Stimulated activated CD8-positive, alpha-beta memory T cell treated with anti-CD3 and anti-CD28 coated beads, Interleukin-15, amount 100 ng/mL, for 4 hours (primary cell): ENCODE measurements at places on chromosomes 7 and 10.

- DNase-seq, result no peak
Observed at GRCh38 chr7:14988941-14989340, 86.4 kb upstream of the DGKB start.

DNA sequence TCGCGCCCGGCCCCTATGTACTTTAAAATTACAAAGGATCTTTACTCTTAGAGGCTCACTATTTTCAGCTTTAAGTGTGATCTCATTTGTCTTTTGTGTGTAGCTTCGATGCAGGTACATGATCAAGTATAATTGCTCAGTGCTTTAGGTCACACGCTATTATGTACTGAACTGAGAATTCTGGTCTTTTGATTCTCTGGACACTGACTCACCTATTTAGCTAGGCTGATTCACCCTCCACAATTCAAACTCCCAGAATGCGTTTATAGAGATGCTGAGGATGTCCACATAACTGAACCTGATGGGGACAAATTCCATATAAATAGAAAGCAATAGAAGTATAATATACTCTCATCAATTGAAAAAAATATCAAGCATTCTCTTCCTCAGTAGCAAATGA lies 57.8 kb downstream of the PRKCQ start:
- DNase-seq, result no peak

GRCh38 chr10:26412932-26413331 lies 25.2 kb upstream of the APBB1IP start:
- no peak for DNase-seq

GRCh38 chr7:99379043-99379577 lies 4.6 kb downstream of the ARPC1B start:
- no peak for DNase-seq

DNA sequence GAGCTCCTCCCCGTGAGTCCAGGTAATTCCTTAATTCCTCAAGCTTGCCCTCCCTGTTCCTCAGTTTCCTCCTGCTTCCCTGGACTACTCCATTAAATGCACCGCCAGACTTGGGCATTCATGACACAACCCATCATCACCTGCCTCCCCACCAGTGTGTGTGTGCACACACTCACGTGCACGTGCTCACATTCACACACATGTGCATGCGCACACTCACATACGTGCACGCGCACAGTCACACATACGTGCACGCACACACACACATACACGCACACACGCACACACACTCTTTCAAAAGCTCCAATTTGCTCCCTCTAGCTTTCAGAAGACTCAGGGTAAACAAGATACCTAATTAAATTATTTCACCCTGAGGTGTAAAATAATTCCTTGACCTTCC lies 216.7 kb downstream of the FAM107B start:
- DNase-seq, result no peak

DNA sequence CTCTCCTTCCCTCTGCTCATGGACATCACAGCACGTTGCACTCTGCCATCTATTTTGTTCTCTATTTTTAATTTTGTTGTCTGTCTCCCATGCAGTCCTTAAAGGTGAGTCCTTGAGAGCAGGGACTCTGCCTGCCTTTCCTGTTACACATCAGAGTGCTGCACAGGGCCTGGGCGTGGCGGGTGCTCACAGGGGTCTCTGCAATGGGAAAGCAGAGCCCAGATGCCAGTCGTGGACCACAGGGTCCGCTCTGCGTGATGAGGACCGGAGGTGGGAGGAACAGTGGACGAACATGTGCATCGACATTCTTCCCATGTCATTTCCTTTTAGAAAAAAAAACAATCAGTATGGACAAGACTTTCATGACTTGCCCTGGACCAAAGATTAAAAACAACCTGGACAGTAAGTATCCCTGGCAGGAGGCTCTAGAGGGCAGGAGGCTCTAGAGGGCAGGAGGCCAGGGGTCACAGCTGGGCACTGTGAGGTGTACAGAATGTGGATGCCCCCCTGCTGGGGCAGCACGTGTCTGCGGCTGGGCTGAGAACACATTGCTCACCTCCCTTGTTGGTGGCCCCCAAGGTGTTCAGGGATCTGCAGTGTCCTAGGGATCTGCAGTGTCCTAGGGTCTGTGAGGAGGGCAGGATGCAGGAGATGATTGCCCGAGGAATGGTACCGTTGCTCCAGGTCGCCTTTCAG lies 29.6 kb upstream of the ZNF488 start:
- no peak for DNase-seq

- DNase-seq, result no peak
Observed at GRCh38 chr7:71712653-71713180, 580.8 kb downstream of the GALNT17 start.

GRCh38 chr7:133428326-133428725 lies 175.4 kb downstream of the EXOC4 start:
- DNase-seq, result no peak

DNA sequence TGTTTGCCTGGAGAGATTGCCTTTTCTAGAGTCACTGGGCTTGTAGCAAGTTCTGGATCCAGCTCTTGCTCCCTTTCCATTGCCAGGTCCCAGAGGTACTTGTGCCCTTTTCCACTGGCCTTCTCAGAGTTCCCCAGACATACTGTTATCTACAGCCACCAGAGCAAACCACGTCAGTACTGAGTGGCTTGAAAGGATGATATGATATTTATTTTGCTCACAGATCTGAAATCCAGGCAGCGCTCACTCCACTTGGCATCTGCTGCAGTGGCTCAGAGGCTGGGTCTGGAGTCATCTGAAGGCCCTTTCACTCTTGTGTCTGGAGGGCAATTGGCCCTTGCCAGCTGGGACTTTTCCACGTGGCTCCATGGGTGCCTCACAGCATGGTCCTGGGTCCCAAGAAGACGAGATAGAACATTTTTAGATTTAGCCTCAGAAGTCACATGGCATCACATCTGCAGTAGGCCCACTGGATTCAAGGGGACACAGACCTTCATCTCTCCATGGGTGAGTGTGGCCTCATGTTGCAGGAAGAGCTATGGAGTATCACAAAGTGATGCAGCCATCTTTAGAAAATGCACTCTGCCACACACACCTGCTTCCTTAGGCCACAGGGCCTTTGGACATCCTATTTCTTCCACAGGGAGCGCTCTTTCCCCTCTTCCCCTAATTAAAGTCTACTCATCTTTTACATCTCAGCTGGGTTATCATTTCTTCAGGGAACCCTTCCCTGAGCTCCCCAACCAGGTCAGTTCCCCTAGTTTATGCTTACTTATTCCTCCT lies 22.9 kb upstream of the TCF7L2 start:
- DNase-seq, result no peak

- DNase-seq, result no peak
Observed at GRCh38 chr10:8534096-8534495, 479.6 kb downstream of the GATA3 start.

DNA sequence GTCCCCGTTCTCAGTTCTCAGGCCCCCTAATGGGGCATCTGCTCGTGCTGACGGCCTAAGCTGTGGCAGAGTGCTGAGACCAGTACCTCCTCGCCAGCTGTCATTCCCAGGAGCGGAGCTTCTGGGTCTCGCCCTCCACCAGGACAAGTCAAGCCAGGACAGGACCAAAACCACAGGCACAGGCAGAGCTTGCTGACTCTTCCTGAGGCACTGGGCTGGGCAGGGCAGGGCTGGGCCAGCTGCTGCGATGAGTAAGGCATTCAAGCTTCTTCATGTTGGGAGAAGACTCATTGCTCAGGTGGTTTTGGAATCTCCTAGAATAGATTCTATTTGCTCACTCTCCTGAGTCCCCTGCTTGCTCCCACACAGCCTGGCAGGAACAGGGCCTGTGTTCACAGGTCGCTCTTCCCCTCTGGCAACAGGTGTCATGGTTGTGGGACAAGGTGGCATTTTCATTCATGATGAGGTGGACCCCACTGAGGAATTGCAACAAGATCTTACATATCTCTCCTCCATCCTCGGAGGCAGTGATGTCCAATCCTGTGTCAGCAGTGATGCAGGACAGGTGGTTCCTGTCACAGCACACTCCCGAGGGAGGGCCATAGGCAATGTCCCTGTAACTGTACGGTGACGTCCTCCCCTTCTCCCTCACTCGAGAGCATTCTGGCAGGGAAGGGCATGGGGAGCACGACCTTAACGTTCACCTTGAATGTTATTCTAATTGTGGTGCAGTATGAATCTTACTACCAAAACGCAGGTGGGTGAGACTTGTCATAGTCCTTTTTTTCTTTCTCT lies 17.0 kb upstream of the SH3PXD2A start:
- no peak for DNase-seq

GRCh38 chr7:114364151-114364550 lies 50.5 kb upstream of the FOXP2 start:
- DNase-seq, result no peak

GRCh38 chr7:36923943-36924436 lies 199.7 kb upstream of the AOAH start:
- no peak for DNase-seq

- no peak for DNase-seq
Observed at GRCh38 chr10:116757246-116757645, 14.9 kb upstream of the HSPA12A start.

DNA sequence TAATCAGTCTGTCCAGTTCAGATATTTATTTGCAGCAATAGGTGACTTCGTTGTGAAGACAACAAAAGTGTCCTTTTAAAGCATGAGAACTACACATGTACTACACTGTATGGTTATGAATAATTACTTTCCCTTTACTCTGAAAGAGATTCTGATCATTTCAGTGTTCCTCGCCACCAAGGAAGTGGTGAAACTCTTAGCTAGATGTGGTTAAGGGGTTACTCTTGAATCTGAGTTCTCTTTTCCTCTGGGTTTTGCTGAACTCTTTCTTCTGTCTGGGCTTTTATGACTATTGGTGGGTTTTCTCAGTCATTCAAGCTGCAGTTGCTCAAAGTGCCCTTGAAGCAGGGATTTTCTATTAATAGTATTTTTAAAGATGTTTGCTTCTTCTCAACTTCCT lies 127.9 kb upstream of the SEM1 start:
- no peak for DNase-seq

- DNase-seq, result no peak
Observed at GRCh38 chr10:78254013-78254412, 220.3 kb downstream of the RPS24 start.

GRCh38 chr10:119237722-119238436 lies 30.5 kb downstream of the GRK5 start:
- no peak for DNase-seq

DNA sequence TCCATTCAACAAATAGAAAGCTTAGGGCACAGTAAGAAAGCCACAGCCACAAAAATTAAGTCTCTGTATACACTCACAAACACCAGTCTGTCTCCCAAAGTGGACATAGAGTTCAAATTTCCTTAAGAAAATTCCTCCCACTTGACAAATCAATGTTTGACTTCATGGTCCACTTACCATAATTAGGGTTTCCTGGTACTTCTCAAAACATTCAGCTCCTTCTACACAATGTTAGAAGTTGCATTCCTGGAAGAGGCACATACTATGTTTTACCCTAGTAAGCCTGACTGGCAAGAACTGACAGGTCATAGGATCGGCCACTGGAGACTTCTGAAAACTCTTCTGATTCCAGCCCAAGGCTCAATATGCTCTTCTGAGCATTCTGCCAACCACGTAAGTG lies 70.5 kb downstream of the CPXM2 start:
- DNase-seq, result no peak

DNA sequence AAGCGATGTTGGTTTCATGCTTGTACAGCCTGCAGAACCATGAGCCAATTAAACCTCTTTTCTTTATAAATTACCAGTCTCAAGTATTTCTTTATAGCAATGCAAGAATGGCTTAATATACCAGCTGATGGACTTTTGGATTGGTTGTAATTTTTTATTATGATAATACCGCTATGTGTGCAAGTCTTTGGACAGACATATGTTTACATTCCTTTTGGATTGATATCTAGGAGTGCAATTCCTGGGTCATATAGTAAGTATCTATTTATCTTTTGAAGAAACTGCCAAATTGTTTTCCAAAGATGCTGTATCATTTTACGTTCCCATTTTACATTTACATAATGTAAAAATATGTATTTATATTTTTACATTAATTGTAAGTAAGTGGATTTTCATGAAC lies 81.2 kb upstream of the PIP4K2A start:
- no peak for DNase-seq

DNA sequence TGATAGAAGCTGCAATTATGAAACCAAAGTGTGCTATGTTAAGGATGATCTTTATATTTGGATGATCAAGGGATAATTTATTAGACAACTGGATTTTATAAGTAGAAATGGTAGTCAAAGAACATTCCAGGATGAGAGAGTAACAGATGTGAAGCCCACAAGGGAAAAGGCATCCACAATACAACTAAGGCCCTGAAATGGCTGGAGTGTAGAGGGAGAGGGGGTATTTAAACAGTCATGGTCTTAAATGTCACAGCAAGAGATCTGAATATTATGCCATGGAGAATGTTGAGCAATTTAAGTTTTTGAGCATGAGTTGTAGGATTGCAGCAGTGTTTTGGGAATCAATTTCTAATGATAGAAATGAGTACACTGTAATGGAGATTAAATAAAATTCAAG lies 282.3 kb upstream of the DKK1 start:
- DNase-seq, result no peak

DNA sequence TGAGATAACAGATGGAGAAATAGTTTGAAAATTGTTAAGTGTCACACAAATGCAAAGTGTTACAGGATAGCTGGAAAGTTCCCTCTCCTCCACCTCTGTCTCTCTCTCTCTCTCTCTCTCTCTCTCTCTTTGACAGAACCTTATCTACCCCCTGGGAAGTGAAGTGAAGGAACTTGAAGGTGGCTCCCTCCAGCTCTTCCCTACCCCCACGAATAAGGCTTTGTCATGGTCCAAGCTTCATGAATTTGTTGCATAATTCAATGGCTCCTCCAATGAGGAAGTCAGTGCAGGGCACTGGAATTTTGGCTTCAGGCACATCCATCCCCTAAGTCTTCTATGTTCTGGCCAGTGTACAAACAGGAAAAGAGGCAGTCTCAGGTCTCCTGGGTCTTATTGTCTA lies 66.4 kb downstream of the CDHR3 start:
- no peak for DNase-seq

DNA sequence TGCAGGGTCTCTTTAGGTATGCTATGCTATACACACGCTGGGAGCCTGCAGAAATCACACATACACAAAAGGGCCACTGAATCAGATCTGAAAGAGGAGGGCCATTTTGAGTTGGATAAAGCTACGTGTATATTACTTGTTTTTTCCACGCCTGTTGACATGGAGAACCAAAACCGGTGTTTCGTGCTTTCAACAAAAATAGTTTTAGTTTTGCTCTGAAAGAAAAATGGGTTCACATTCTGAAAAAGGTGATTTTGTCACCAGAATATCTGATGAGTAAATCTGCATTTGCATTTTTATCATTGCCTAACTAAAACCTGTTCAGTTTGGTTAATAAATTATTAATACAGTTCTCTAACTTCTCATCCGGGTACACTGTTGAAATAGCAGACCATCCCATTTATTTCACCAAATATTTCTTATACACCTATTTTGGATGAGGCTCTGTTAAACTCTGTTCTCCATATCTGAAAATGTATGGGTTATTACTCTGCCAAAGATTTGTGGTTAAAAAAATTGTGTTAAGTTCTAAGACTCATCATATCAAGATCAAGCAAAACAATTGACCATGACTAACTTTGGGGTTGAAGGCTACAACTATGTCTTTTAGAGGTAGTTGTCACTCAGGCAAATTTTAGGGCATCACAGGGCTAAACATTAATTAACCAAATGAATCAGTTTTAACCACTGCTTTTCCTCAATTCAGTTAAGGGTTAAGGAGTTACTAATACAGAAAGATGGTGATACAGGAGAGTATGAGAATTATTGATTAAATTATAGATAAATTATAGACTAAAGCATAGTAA lies 101.2 kb upstream of the RPA3 start:
- no peak for DNase-seq
